ENCODE measurements at places on chromosomes 6 and 20.

DNA sequence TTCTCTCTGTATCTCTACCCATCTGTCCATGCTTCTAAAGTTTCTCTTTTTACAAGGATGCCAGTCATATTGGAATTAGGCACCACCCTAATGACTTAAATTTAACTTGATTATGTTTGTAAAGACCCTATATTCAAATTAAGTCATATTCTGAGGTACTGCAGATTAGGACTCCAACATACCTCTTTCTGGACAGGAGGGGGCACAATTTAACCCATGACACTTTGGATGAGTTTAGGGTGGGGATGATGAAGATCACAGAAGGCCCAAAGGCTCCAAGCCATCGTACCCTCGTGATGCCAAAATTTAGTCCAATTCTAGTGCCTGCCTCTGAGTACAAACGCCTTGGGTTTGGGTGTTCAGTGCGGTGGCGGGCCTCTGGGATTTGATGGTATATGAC is 15.0 kb upstream of the NKX2-2 start:
- no peak overlapping the region for H3K27ac ChIP-seq
- DNase-seq: no peak
- no peaks in the 10 kb centered on the region for H3K36me3 ChIP-seq
- H3K4me3 ChIP-seq: no peak overlapping the region
- H3K4me1 ChIP-seq: peaks cover 3% of the 10 kb centered on the region
- H3K27me3 ChIP-seq: peaks cover 28% of the 10 kb centered on the region

DNA sequence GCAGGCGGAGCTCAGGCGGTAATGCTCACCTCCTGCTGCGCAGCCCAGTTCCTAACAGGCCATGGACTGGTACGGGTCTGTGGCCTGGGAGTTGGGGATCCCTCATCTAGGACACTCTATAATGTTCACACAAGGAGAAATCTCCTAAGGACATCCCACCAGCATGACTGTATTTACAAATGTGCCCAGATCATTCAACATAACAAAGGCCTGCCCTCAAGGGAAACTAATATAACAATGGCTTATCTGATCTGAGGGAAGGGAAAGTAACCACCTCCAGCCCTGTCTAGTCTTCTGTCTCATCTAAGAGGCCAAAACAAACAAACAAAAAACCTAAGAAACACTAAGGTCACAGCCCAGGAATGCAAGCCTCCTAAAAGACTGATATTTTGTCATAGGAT is 232.8 kb downstream of the RNGTT start:
- H3K4me1 ChIP-seq: peaks cover 6% of the 10 kb centered on the region
- no peaks in the 10 kb centered on the region for H3K27me3 ChIP-seq
- H3K27ac ChIP-seq: no peak overlapping the region

DNA sequence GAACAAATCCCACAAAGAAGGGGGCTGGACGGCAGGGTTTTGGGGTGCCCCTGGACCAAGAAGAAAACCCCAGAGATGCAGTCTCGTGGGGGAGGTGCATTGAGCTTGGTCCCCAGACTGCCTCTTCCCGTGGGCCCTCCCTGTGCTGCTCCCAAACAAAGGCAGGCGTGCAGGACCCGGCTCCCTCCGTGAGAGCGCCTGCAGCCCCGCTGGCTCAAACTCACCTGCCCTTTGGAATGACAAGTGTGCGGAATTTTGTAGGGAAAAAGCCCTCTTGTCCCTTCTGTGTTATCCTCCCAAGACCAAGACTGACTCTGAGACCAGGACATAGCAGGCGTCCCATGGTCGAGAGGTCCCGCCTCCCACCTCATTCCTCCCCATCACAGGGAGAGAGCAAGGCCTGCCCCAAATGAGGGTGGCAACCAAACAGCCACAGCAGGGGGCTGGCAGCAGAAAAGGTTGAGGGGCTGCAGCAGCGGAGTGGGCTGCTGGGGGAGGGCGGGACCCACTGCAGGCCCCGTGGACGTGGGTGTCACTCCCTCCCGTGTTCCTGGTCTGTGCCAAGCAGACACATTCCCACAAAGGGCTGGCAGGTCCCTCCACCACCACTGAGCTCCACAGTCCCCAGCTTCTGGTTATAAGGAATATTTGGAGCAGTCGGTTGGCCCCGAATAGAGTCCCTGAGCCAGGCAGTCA is 5.6 kb upstream of the FRMD1 start:
- H3K4me1 ChIP-seq: no peaks in the 10 kb centered on the region
- no peaks in the 10 kb centered on the region for H3K27me3 ChIP-seq
- H3K4me3 ChIP-seq: no peak overlapping the region
- no peaks in the 10 kb centered on the region for H3K36me3 ChIP-seq

DNA sequence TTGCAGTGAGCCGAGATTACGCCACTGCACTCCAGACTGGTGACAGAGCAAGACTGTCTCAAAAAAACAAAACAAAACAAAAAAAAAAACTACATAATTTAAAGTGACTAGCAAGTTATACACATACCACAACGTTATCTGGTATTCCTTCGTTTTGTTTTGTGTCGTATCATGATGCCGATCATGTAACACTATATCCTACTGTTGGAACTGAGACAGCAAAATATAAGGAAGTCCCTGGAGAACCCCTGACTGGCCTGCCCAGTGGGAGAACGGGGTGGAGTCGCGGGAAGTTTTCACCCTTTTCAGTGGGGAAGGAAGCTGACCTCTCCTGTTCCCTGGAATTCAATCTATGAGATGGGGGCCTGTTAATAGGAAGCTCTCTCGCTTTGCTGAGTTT is 15.1 kb downstream of the SOX4 start:
- no peaks in the 10 kb centered on the region for H3K4me1 ChIP-seq
- DNase-seq: no peak
- H3K27ac ChIP-seq: no peak overlapping the region
- no peak overlapping the region for H3K4me3 ChIP-seq
- peaks cover 1% of the 10 kb centered on the region for H3K36me3 ChIP-seq

- no peak for DNase-seq
- H3K4me1 ChIP-seq: peaks cover 10% of the 10 kb centered on the region
- H3K4me3 ChIP-seq: no peak overlapping the region
- H3K27ac ChIP-seq: no peak overlapping the region
- no peaks in the 10 kb centered on the region for H3K27me3 ChIP-seq
These were observed 19.4 kb downstream of the PFDN4 start for GRCh38 chr20:54227241-54227640.
